ENCODE measurements at places on chromosomes 4 and X.
A peak's percentile ranks its signal among the peaks of the same experiment; 100 is the strongest.

- no peak for DNase-seq
Observed at GRCh38 chr4:2259541-2260343, 2.2 kb downstream of the MXD4 start.

DNA sequence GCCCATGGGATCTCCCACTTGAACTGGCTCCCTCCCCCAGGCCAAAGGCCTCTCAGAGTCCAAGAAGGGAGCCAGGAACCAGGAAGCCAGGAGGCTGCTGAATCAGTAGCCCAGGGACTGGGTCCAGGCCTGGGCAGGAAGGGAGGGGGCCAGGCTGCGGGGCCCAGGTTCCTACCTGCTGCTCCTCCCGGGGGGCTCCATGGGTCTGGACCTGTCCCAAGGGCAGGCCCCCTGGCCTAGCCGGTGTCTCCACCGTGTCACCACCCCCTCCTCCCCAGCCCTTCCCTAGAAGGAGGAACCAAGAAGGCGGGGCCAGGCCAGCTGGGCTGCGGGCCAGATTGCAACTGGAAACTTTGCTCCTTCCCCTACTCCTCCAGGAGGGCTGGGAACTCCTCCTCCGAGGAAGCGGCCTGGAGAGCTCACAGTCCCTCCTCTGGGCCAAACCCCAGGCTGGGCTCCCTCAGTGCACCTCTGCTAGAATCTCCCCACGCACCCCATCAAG lies at the start of gene IQSEC2:
IQSEC2 (minus strand) TSS at position 264 of the 502 bp plus-strand sequence.
- peak; percentile 70 for DNase-seq

GRCh38 chr4:105622269-105622668 lies 69.8 kb downstream of the ARHGEF38 start:
- DNase-seq, result no peak

DNA sequence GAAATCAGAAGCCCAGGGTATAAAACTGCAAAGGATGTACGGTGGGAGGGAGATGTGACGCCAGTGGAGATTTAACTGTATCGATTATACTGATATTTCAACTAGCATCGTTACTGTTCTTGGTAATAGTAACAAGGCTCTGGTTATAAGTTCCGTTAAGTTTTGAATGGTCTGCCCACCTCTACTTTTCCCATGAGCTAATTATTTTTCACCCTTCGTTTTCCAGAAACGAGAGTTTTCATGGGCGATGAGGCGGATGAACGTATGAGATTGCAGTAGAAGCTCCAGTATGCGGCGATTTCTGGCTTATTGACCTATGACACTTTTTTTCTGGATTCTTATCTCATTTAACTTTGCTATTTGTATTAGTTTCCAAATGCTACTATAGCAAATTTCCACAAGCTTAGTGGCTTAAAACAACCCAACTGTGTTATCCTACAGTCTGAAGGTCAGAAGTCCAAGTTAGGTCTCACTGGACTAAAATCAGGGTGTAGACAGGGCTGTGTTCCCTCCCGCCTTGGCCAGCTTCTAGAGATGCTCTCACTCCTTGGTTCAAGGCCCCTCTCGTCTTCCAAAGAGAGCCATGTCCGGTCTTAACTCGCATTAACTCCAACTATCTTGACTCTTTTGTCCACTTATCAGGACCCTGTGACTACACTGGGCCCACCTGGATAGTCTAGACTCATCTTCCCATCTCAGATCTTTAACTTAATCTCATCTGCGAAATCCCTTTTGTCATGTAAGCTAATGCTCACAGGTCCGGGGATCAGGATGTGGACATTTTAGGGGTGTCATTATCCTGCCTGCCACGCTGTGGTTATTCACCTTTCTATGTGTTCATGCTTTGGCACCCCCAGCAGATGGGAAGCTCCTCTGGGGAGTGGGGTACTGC lies 122.5 kb downstream of the IRF2 start:
- DNase-seq, result peak; percentile 1

DNA sequence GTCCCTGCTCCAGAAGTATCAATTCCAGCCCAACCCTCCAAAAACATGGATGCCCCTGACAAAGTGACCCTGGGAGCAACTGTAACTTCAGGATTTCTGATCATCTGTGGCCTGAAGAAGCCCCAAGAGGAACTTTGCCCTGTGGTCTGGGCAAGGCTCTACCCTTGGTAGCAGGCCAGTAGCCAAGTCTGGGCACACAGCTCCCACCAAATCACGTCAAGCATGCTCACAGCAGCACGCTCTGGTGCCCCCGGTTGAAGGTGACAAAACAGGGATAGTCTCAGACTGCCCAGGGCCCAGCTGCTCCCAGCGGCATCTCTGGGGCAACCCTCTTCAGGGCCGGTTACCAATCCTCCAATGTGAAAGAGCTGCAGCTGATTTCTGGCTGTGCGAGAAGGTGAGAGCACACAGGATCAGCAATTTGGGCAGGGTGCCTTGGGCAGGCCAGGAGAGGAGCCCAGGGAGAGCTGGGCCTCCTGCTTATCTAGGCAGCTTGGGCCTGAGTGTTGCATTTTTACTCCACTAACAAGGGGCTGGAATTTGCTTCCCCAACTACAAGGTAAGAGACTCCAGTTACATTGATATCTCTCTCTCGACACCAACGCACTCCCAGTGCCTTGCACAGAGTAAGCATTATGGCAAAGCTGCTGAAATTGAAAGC lies 418.1 kb downstream of the BCOR start:
- DNase-seq, result no peak

- DNase-seq, result no peak
Observed at GRCh38 chr4:159520074-159520473, 417.2 kb downstream of the RAPGEF2 start.

DNA sequence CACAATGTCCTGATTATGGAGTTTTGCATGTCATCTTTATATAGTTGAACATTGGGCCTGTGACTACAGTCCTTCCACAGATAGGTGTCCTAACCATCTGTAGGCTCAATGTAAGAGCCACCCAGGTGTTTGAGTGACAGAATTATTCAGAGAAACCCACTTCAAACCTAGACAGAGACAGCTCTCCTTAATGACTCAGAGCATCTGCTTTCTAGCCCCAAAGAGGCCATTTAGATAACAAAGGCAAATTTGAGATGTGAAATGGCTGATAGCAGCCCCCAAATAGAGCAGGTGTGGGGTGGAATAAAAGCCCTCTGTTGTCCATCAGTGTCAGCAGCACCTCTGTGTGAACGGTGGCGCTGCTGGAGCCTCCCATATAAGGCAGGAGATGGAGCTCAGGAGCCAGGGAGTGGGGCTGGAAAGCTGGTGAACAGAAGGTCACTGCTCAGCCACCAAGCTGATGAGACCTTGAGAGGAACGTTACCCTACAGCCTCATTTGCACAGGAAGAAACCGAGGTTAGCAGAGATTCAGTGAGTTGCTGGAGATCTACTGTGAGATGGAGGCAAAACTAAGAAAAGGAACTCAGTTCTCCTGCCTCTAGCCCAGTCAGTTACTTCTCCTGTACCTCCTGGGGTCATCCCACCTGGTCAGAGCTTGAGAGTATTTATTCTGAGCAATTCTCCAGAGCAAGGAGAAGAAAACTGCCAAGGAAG lies 153.3 kb upstream of the LNX1 start:
- DNase-seq, result peak; percentile 1

DNA sequence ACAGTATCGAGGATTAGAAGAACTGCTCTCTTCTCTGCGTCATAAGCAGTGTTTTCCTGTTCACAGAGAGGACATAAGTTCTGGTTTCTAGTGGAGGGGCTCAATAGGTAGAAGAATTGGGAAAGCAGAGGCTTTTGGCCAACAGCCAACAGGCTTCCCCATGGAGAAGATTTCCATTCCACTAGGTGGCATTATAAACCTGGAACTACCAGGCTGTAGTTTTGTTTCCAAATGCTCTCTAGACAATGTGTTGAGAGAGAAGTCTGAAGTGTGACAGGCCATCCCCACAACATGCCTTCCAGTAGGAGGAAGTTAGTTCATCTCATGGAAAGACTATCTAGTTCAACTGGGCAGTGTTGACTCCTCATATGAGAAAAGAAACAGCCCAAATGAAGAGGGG lies 63.8 kb upstream of the ANXA10 start:
- peak; percentile 10 for DNase-seq

Data from NCI-H82 (cell line).